ENCODE measurements at places on chromosomes 4 and X.
A peak's percentile ranks its signal among the peaks of the same experiment; 100 is the strongest.

DNA sequence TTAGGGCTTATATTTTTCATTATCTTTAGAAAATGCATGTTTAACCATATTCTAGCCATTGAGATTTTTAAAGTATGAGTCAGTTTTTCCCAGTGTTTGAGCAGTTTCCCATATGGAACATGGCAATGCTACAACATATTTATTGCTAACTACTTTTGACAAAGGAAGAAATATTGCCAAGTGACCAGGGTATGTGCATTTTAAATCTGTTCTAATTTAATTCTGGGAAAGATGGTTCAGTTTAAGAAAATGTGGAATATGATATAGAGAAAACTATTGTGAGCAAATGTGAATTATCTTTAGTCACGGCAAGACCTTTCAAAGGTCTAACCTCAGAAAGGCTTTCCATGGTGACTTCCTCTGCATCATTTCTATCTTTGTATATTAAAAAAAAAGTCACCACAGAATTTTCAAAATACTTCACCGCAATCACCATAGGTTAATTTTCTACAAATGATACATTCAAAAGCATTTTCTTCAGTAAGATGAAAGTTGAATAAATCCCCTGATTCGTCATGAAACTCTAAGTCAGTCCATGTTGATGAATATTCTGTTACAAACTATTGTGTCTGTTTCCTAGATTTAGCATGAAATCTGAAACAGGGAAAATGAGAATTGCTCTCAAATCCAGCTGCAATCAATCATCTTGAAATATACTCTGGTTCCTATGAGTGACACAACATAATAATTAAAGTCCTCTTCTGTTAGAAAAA lies 2349.0 kb upstream of the TENM3 start:
- no peak for DNase-seq

DNA sequence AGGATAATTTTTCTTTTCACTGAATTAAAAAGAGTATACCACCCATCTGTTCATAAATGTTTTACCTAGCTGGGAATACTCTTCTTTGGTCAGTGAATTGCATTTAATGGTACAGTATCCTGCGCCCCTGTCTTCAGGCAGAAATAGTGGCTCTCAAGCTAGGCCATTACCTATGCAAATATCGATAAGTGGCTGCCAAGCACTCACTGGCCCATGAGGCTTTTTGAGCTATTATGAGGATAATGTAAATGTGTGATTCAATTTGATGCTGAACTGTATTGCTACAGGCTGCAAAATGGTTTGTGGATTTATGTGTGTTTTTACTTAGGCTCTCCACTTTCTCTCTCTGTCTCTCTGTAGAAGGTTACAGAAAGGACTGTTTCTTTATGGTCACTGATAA lies 30.1 kb upstream of the MTMR1 start:
- DNase-seq = no peak

- no peak for DNase-seq
These were observed 196.5 kb downstream of the ARHGAP10 start for GRCh38 chr4:147928400-147928799.

DNA sequence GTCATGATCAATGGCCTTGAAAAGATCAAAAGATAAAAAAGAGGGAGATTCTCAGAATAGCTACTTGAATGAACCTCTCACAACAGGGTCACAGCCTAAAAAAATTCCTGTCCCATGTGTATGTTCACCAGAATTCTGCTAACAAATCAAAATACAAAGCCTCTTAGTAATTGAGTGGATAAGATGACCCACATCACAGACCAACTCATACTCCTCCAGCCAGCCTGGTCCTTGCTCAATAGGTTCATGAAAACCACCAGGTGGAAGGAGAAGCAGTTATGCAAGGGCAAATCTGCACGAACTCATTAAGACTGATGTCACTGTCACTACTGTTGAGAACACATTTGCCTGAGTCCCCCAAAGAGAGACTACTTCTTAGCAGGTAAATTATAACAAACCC lies 21.5 kb downstream of the WDFY3 start:
- DNase-seq = no peak

- DNase-seq = no peak
These were observed 5.3 kb upstream of the GPR82 start for GRCh38 chrX:41718481-41719235.

- DNase-seq = no peak
These were observed 2.9 kb downstream of the LETM1 start for GRCh38 chr4:1852904-1853623.

DNA sequence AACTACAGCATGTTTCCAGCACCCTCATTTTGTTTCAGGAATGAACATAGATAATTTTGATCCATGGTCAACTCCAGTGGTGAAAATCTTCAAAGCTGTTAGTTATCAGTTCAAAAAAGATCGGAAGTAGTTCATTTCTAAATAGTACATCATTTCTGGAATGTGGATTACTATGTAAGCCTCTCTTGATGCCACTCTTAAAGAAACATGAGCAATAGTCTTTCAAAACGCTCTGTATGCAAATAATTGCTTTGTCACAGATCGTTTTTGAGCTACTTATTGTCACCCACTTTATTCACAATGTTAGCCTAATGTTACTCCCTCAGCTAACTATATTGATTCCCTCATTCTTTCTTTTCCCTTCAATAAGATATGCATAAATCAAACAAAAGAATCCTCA lies 65.7 kb downstream of the NEIL3 start:
- no peak for DNase-seq

- DNase-seq = no peak
These were observed 42.6 kb downstream of the CHRNA9 start for GRCh38 chr4:40377512-40378365.

DNA sequence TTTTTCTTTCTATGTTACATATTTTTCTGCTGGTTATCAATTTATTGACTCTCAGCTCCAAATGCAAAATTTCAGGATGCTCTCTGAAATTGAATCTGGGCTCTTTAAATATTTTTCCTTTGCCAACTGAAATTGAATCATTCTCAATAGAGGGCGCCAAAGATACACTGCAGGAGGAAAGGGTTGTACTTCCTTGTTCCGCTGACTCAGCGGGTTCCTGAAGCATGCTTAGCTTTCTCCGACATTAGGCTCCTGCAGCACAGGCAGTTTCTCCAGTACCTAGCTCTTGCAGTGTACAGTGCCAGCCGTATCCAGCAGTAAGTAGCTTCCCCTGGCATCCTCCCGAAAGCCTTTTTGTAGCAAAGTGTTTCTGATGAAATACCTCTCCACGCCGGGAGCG lies 28.8 kb upstream of the CFAP47 start:
- DNase-seq = no peak

GRCh38 chr4:165502916-165503907 lies 124.4 kb downstream of the CPE start:
- no peak for DNase-seq

GRCh38 chr4:138833974-138834373 lies 181.6 kb upstream of the NOCT start:
- no peak for DNase-seq

DNA sequence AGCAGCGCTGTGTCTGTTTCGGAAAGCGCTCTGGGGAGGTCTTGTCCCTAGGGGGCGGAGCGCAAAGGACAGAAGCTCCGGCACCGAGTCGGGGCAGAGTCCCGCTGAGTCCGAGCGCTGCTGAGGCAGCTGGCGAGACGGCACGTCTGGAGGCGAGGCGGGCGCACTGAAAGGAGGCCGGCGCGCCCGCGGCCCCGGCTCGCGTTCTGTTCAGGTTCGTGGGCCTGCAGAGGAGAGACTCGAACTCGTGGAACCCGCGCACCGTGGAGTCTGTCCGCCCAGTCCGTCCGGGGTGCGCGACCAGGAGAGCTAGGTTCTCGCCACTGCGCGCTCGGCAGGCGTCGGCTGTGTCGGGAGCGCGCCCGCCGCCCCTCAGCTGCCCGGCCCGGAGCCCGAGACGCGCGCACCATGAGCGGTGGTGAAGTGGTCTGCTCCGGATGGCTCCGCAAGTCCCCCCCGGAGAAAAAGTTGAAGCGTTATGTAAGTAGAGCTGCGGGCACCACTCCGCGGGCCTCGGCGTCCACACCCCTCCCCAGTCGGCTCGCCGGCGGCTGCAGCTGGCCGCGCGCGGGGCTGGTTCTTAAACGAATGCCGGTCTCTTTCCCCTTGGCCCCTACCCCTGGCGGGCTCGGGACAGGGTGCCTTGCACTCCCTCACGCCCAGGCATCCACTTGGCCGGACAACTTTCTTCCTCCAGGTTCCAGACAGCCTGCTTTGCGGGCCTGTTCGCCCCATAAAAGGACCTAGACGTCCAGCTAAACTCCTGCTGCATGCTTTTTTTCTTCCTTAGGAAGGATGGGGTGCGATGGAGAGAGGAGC lies at the start of gene GAB1:
TSS of gene GAB1 (plus strand) at position 96 of the 819 bp plus-strand sequence. CDS start at position 409, 313 bp downstream.
- peak; percentile 89 for DNase-seq

GRCh38 chrX:50579955-50580354 lies 109.3 kb upstream of the DGKK start:
- DNase-seq = no peak

- DNase-seq = no peak
These were observed 18.4 kb downstream of the IQSEC2 start for GRCh38 chrX:53262918-53263394.

GRCh38 chr4:47597696-47598095 lies 112.6 kb downstream of the ATP10D start:
- DNase-seq = no peak

DNA sequence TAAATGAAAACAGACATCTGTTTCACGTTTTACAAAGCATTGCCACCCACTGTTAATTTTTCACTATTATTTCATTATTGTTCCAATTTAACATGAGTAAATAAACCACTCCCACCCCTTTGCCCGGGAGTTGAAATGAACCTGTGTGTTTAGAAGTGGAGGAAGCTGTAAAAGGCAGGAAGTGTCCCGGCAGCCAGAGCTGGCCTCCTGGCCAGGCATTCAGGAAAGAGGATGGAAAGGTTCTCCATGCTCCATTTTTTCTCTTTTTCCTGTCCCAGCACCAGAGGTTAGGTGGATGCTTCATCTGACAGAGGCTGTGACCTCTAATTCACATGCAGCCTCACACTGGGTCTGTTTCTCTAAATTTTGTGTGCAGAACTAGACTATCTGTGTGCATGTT lies 55.5 kb upstream of the LNX1 start:
- no peak for DNase-seq

- DNase-seq = no peak
These were observed 89.4 kb downstream of the IRF2 start for GRCh38 chr4:184384810-184385557.

DNA sequence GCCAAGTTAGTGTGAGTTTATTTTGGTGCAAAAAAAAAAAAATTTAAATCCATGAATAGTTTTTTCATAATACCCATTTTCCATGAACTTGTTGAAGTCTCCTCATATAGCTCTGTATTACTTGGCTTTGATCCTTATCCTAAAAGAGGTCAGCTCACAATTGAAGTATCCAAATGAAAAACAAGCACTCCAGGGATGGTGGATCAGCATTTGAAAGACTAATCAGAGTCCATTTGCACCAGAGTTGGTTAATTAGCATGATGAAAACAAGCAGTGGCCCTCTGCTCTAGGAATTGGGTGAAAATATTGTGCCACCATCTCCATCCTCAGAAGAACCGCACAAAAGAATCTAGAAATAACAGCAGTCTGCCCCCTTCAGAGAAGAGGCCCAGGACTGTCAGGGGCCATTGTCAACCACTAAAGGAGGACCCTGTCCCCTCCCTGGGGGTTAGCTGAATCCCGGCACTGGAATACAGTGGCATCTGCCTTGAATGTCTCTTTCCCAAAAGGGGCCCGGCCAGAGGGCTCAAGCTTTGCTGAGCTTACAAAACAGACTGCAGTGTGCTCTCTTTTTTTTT lies 24.7 kb downstream of the SH3KBP1 start:
- DNase-seq = no peak

DNA sequence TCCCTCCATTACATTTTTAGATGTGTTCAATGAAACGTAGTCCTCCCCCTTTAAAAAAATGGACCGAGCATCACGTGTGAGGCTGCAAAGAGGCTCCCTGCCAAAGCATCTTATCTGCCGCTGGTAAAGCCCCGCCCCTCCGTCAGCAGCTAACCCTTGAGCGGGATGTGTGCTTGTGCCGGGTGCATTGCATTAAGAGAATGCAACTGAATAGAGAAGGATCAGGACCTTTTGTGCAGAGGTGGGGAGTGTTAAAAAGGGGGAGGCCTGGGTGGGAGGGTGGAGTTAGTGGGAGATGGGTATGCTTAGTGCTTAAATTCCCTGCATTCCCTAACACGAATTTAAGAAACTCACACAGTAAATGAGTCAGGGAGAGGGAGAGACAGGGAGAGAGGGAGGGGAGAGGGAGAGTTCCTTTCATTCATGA lies 66.0 kb downstream of the TBL1X start:
- DNase-seq = peak; percentile 78

GRCh38 chrX:22360129-22360528 lies 87.4 kb downstream of the CBLL2 start:
- peak; percentile 64 for DNase-seq

DNA sequence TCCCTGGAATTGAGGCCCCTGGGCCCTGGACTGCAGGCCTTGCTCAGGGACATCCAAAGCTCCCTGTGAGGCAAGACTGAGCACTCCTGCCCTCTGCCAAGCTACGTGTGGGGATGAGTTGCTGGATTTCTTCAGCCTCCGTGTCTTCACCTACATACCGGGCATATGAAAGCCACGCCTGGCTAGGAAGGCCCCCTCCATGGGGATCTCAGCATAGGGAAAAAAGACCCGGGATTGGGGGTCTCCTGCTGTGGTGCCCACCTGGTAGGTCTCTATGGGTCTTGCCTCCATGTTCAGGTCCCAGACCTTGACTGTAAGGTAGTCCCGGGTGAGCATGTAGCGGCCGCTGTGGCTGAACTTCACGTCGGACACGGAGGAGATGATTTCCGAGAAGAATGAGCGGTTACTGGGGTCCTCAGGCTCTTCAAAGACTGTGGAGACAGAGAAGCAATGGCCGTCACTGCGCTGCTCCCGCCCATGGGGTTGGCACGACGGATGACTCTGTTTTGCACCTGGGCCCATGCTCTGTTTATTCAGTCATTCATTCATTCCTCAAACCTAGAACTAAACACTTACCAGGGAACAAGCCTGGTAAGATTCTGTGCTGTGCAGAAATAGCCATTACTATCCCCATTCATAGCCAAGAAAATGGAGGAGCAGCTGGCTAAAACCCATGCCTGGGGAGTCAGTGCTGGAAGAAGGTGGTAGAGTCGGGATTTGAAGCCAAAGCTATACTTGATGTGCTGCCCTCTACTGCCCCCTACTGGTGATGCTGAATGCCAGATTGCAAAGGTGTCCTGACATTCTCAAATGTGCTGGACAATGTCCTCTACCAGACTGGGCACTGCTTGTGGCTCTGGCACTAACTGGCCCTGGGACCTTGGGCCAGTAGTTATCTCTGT lies 63.9 kb downstream of the WFS1 start:
- DNase-seq = no peak

DNA sequence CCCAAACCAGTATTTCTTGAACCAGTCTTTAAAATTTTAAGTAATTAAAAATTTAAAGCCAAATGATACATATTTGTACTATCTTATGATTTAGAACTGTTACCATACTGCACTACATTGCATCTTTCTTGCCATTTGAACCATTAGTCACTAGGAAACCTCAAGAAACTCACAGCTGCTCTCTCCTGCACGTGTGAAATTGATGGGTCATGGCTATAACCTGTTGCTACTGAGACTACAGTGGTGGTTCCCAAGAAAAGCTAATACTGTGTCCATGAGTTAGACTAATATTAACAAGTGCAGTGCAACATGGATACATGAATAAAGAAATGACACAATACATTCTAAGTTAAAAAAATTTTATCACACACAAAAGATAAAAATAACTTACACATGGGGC lies 88.4 kb downstream of the PDE5A start:
- no peak for DNase-seq

- no peak for DNase-seq
These were observed 191.6 kb downstream of the DLG3 start for GRCh38 chrX:70636218-70636617.
